Mesothelial cell of epicardium (in vitro differentiated cells): ENCODE measurements at places on chromosomes 11 and 22. TPM values are rescaled to one million over a fixed set of nuclear protein-coding genes. Genes with fewer than 3 reads are reported as not detected.

TLCD5 gene
- 15.3 to 15.7 TPM (median 15.6 TPM) in 3 replicates for total RNA-seq

LMO2 gene
- total RNA-seq, result 2.9 to 4.5 TPM (median 3.9 TPM) in 3 replicates

- no peaks in the 10 kb centered on the region for H3K27me3 ChIP-seq
- peak overlapping the region; percentile 39 for H3K27ac ChIP-seq
- peaks cover 36% of the 10 kb centered on the region for H3K4me1 ChIP-seq
- H3K36me3 ChIP-seq, result no peaks in the 10 kb centered on the region
Observed at GRCh38 chr11:110317516-110317932, 21.1 kb upstream of the RDX start.

GRCh38 chr11:94150704-94151685 lies 22.4 kb downstream of the PANX1 start:
- no peak overlapping the region for H3K4me3 ChIP-seq
- H3K27me3 ChIP-seq, result no peaks in the 10 kb centered on the region
- H3K4me1 ChIP-seq, result peaks cover 65% of the 10 kb centered on the region
- peak overlapping the region; percentile 37 for H3K27ac ChIP-seq
- no peak for DNase-seq

CFAP300 gene
- 2.3 to 3.3 TPM (median 2.9 TPM) in 3 replicates for total RNA-seq

- no peaks in the 10 kb centered on the region for H3K27me3 ChIP-seq
- peaks cover 46% of the 10 kb centered on the region for H3K4me1 ChIP-seq
- H3K4me3 ChIP-seq, result no peak overlapping the region
Observed at GRCh38 chr11:30917859-30918478, 331.8 kb upstream of the MPPED2 start.

HORMAD2 gene
- 0.23 to 0.47 TPM in 2 of 3 replicates, not detected in the other for total RNA-seq

APOL5 gene
- total RNA-seq, result not detected in 3 replicates

- H3K27ac ChIP-seq, result no peak overlapping the region
- peaks cover 5% of the 10 kb centered on the region for H3K36me3 ChIP-seq
- no peak for DNase-seq
- H3K4me1 ChIP-seq, result peaks cover 21% of the 10 kb centered on the region
Observed at GRCh38 chr11:128135451-128135850, 451.9 kb downstream of the ETS1 start.

- no peaks in the 10 kb centered on the region for H3K36me3 ChIP-seq
- no peak overlapping the region for H3K4me3 ChIP-seq
- H3K27me3 ChIP-seq, result peaks cover 15% of the 10 kb centered on the region
- no peaks in the 10 kb centered on the region for H3K4me1 ChIP-seq
Observed at GRCh38 chr11:131642756-131643531, 272.5 kb downstream of the NTM start.

TMA7B gene
- not detected in 3 replicates for total RNA-seq

CSNK2A3 gene
- total RNA-seq, result 1.1 to 2.8 TPM (median 1.9 TPM) in 3 replicates

GRCh38 chr11:93196816-93197379 lies 893 bp downstream of the SLC36A4 start:
- no peak for DNase-seq
- peak overlapping the region; percentile 97 for H3K27ac ChIP-seq
- no peaks in the 10 kb centered on the region for H3K27me3 ChIP-seq
- H3K36me3 ChIP-seq, result no peaks in the 10 kb centered on the region

GRCh38 chr11:14393129-14393528 lies 34.1 kb upstream of the RRAS2 start:
- no peak overlapping the region for H3K4me3 ChIP-seq
- no peaks in the 10 kb centered on the region for H3K36me3 ChIP-seq
- H3K27ac ChIP-seq, result no peak overlapping the region
- no peak for DNase-seq

- peaks cover 24% of the 10 kb centered on the region for H3K4me1 ChIP-seq
- no peak for DNase-seq
- no peaks in the 10 kb centered on the region for H3K27me3 ChIP-seq
- peaks cover 46% of the 10 kb centered on the region for H3K36me3 ChIP-seq
Observed at GRCh38 chr11:12897867-12898266, 111.2 kb upstream of the RASSF10 start.

GRCh38 chr11:227824-228379 lies 8.2 kb downstream of the SIRT3 start:
- H3K36me3 ChIP-seq, result peaks cover 19% of the 10 kb centered on the region
- no peaks in the 10 kb centered on the region for H3K27me3 ChIP-seq
- H3K27ac ChIP-seq, result no peak overlapping the region
- H3K4me1 ChIP-seq, result no peaks in the 10 kb centered on the region

- DNase-seq, result no peak
- peaks cover 23% of the 10 kb centered on the region for H3K4me1 ChIP-seq
- peaks cover 8% of the 10 kb centered on the region for H3K27me3 ChIP-seq
- H3K36me3 ChIP-seq, result no peaks in the 10 kb centered on the region
- no peak overlapping the region for H3K4me3 ChIP-seq
Observed at GRCh38 chr11:1875093-1875850, 16.4 kb downstream of the PRR33 start.

DNA sequence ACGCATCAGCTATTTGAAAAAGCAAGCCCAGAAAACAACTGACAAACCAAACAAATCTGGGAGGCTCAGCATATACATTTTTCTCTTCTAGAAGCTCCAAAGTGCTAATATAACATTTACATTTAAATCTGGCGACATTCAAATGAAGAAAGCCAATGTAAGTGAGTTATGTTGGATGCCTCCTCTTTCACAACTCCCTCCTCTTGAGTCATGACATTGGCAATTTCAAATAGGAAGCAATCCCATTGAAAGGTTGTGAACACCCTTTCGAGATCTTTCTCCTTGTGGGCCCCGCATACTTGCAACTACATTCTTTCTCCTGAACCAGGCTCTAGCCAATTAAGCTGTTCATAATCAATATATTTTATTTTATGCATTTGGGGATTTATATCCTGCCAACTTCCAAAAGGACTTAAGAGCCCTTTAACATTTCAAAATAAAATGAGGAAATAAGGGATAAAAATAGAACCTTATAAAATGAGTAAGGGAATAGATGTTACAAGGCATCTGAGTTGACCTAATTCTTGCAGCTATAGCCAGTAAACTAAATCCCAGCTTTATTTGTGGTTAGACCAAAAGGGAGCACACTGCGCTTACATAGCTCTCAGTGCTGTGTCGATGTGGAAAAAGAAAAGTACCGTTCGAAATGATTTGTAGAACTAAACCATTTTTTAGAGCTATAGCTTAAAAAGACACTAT lies 129.5 kb upstream of the SESN3 start:
- DNase-seq, result no peak
- H3K27me3 ChIP-seq, result no peaks in the 10 kb centered on the region
- no peak overlapping the region for H3K4me3 ChIP-seq
- no peak overlapping the region for H3K27ac ChIP-seq
- H3K4me1 ChIP-seq, result peaks cover 28% of the 10 kb centered on the region

OOSP4A gene
- not detected in 3 replicates for total RNA-seq

DNA sequence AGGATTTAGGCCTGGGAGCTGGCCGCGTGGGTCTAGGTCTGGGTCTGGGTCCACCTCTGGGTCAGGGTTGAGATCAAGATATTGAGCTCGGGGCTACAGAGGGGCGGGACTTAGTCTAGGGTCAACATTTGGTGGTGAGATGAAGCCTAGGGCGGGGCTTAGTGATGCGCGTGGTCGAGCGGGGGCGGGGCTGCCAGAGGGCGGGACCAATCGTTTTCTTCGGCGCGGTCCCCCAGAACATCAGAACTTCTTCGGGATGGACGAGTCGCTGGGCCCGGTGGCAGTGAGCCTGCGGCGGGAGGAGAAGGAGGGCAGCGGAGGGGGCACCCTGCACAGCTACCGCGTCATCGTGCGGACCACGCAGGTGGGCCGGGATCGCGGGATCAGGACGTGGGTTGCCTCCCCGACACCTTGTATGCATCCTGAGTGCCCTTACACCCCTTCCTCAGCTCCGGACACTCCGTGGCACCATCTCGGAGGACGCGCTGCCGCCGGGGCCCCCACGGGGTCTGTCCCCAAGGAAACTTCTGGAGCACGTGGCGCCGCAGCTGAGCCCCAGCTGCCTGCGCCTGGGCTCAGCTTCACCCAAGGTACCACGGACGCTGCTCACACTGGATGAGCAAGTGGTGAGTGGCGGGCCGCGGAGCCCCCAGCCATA lies 4.2 kb downstream of the SIPA1 start:
- no peak for DNase-seq
- no peak overlapping the region for H3K27ac ChIP-seq
- H3K4me1 ChIP-seq, result peaks cover 35% of the 10 kb centered on the region
- peaks cover 5% of the 10 kb centered on the region for H3K36me3 ChIP-seq
- H3K27me3 ChIP-seq, result peaks cover 2% of the 10 kb centered on the region
- peak overlapping the region; percentile 24 for H3K4me3 ChIP-seq

KCNJ1 gene
- not detected in 3 replicates for total RNA-seq

CBLIF gene
- total RNA-seq, result not detected in 3 replicates

- no peak for DNase-seq
- H3K4me3 ChIP-seq, result no peak overlapping the region
- peaks cover 4% of the 10 kb centered on the region for H3K4me1 ChIP-seq
- H3K36me3 ChIP-seq, result peaks cover 26% of the 10 kb centered on the region
- no peaks in the 10 kb centered on the region for H3K27me3 ChIP-seq
- no peak overlapping the region for H3K27ac ChIP-seq
Observed at GRCh38 chr11:9815486-9816136, 151.7 kb downstream of the SWAP70 start.

SHANK2 gene
- 2.1 to 3.8 TPM (median 2.2 TPM) in 3 replicates for total RNA-seq

DNA sequence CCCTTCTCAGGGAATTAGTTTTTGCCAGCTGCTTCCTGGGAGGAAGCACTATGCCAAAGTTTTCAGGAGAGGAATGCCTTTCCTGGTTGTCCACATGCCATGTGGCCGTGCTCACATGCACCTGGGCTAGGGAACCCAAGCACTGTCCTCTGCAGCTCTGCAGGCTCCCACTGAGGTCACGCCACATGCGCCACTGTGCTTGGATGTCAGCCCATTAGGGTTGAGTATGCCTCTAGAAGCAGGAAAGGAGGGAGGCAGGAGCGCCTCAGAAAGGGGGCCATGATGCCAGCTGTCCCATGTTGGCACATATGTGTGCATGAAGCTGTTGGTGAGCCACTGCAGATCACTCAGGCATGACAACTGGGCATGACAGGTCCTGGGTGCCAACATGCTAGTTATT lies 81.6 kb upstream of the SUSD2 start:
- no peak overlapping the region for H3K27ac ChIP-seq
- no peaks in the 10 kb centered on the region for H3K27me3 ChIP-seq
- H3K36me3 ChIP-seq, result peaks cover 34% of the 10 kb centered on the region
- H3K4me1 ChIP-seq, result no peaks in the 10 kb centered on the region
- no peak for DNase-seq

GRCh38 chr22:37406441-37407235 lies 20.6 kb downstream of the ELFN2 start:
- peaks cover 32% of the 10 kb centered on the region for H3K27me3 ChIP-seq
- no peaks in the 10 kb centered on the region for H3K36me3 ChIP-seq
- no peak for DNase-seq
- H3K4me3 ChIP-seq, result no peak overlapping the region
- H3K4me1 ChIP-seq, result peaks cover 4% of the 10 kb centered on the region
- no peak overlapping the region for H3K27ac ChIP-seq

- no peaks in the 10 kb centered on the region for H3K36me3 ChIP-seq
- H3K4me3 ChIP-seq, result no peak overlapping the region
- H3K27ac ChIP-seq, result no peak overlapping the region
- no peak for DNase-seq
Observed at GRCh38 chr11:62491571-62492329, 54.9 kb downstream of the AHNAK start.

- no peak for DNase-seq
- H3K4me3 ChIP-seq, result no peak overlapping the region
- no peak overlapping the region for H3K27ac ChIP-seq
- H3K36me3 ChIP-seq, result no peaks in the 10 kb centered on the region
Observed at GRCh38 chr11:45083544-45084087, 62.8 kb upstream of the PRDM11 start.

DNA sequence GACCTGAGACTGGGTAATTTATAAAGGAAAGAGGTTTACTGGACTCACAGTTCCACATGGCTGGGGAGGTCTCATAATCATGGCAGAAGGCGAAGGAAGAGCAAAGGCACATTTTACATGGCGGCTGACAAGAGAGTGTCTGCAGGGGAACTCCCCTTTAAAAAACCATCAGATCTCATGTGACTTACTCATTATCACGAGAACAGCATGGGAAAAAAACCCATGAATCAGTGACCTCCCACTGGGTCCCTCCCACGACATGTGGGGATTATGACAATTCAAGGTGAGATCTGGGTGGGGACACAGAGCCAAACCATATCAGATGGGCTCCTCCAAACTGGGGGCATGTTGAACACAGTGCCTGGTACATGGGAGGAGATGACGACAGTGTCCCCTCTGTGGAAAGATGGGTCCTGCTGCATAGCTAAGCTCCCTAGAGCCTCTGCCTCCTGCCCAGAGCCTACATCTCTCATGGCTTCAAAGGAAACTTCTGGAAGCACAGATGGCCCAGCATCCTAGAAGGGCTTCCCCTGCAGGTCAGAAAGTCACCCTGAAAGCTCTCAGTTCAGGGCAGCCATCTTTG lies 46.1 kb downstream of the MYEOV start:
- H3K36me3 ChIP-seq, result no peaks in the 10 kb centered on the region
- H3K4me1 ChIP-seq, result no peaks in the 10 kb centered on the region
- peak; percentile 16 for DNase-seq
- H3K4me3 ChIP-seq, result no peak overlapping the region

GRCh38 chr11:43418197-43418596 lies 59.5 kb downstream of the TTC17 start:
- peaks cover 11% of the 10 kb centered on the region for H3K36me3 ChIP-seq
- no peak overlapping the region for H3K4me3 ChIP-seq
- DNase-seq, result no peak
- H3K27me3 ChIP-seq, result no peaks in the 10 kb centered on the region
- no peaks in the 10 kb centered on the region for H3K4me1 ChIP-seq

APOBEC3H gene
- 0.49 TPM in 1 of 3 replicates, not detected in the others for total RNA-seq

GRCh38 chr11:125110506-125110905 lies 920 bp downstream of the TMEM218 start:
- H3K4me3 ChIP-seq, result peak overlapping the region; percentile 94
- H3K27me3 ChIP-seq, result peaks cover 9% of the 10 kb centered on the region
- peaks cover 16% of the 10 kb centered on the region for H3K4me1 ChIP-seq
- DNase-seq, result no peak
- peak overlapping the region; percentile 34 for H3K27ac ChIP-seq

YPEL1 gene
- total RNA-seq, result 17.2 to 18.4 TPM (median 17.8 TPM) in 3 replicates

GRCh38 chr22:32407312-32407711 lies 4.7 kb downstream of the RTCB start:
- peaks cover 41% of the 10 kb centered on the region for H3K36me3 ChIP-seq
- peaks cover 17% of the 10 kb centered on the region for H3K4me1 ChIP-seq
- no peaks in the 10 kb centered on the region for H3K27me3 ChIP-seq
- DNase-seq, result no peak
- H3K27ac ChIP-seq, result no peak overlapping the region

ADORA2A gene
- total RNA-seq, result 8.3 to 10.8 TPM (median 9.4 TPM) in 3 replicates

- no peak overlapping the region for H3K4me3 ChIP-seq
- H3K27me3 ChIP-seq, result no peaks in the 10 kb centered on the region
- no peak overlapping the region for H3K27ac ChIP-seq
- H3K36me3 ChIP-seq, result no peaks in the 10 kb centered on the region
Observed at GRCh38 chr11:12232817-12233601, 122.6 kb downstream of the MICAL2 start.

DNA sequence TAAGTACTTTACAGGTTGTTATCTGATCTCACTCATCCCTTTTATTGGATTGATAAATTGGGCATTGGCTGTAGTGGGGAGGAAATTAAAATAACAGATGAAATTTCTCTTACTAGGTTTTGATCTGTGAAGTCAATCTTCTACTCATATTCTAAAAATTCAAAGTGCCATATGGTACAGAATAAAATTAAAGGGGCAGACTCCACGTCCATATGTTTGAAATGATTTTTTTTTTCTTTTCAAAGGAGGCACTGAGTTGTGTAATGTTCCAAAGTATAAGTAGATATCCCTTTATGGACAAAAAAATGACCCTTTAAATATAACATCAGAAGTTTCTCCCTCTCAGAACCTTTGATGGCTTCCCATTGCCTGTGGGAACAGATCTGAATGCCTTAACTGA lies 207.4 kb downstream of the DBX1 start:
- no peak overlapping the region for H3K4me3 ChIP-seq
- no peaks in the 10 kb centered on the region for H3K27me3 ChIP-seq
- peaks cover 44% of the 10 kb centered on the region for H3K4me1 ChIP-seq
- peak overlapping the region; percentile 82 for H3K27ac ChIP-seq

GRCh38 chr11:130549393-130549999 lies 101.1 kb downstream of the ADAMTS15 start:
- no peak overlapping the region for H3K27ac ChIP-seq
- H3K27me3 ChIP-seq, result no peaks in the 10 kb centered on the region
- no peak for DNase-seq
- peaks cover 3% of the 10 kb centered on the region for H3K4me1 ChIP-seq

NXPE4 gene
- total RNA-seq, result not detected in 3 replicates
